ENCODE measurements at places on chromosomes 12 and 14. TPM values are rescaled to one million over a fixed set of nuclear protein-coding genes. Genes with fewer than 3 reads are reported as not detected.
A peak's percentile ranks its signal among the peaks of the same experiment; 100 is the strongest.

DNA sequence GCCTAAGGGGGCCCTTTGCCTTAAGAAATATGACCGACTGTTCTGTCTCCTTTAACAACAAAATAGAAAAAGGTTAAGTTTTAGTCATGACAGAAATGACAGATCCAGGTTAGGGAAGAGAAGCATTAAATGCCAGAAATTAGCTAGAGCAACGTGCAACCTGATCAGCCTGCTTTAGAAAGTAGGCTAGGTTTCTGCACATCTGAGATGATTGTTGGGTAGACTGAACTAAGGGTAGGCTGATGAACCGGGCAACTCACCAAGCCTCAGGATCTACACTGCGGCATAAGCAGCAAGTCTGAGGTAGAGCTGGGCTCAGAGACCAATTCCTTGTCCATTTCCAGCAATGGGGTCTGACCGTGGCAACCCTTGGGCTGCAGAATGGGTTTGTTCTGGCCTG is 29.4 kb downstream of the NPC2 start:
- no peaks in the 10 kb centered on the region for H3K27me3 ChIP-seq
- no peaks in the 10 kb centered on the region for H3K4me1 ChIP-seq
- DNase-seq, result no peak
- H3K4me3 ChIP-seq, result no peak overlapping the region
- no peaks in the 10 kb centered on the region for H3K36me3 ChIP-seq

- peak overlapping the region; percentile 25 for H3K27ac ChIP-seq
- no peak overlapping the region for H3K4me3 ChIP-seq
- no peaks in the 10 kb centered on the region for H3K27me3 ChIP-seq
- H3K4me1 ChIP-seq, result peaks cover 10% of the 10 kb centered on the region
- H3K36me3 ChIP-seq, result peaks cover 3% of the 10 kb centered on the region
These were observed 31.7 kb downstream of the RTRAF start for GRCh38 chr14:52020866-52021717.

GRCh38 chr12:110698171-110698902 is 9.4 kb upstream of the HVCN1 start:
- no peaks in the 10 kb centered on the region for H3K27me3 ChIP-seq
- DNase-seq, result peak; percentile 71
- no peak overlapping the region for H3K27ac ChIP-seq
- no peaks in the 10 kb centered on the region for H3K36me3 ChIP-seq
- no peak overlapping the region for H3K4me3 ChIP-seq

The SLC25A21 gene
- total RNA-seq, result 4.5 TPM

The PTPRQ gene
- total RNA-seq, result 1.3 TPM

Measured in spinal cord (tissue), 10 donors.